Activated CD8-positive, alpha-beta memory T cell treated with anti-CD3 and anti-CD28 coated beads for 1 hour (primary cell): ENCODE measurements at places on chromosomes 13 and 19.

- DNase-seq: no peak
Measured at GRCh38 chr19:48569814-48570213, 17.8 kb downstream of the SULT2B1 start.

DNA sequence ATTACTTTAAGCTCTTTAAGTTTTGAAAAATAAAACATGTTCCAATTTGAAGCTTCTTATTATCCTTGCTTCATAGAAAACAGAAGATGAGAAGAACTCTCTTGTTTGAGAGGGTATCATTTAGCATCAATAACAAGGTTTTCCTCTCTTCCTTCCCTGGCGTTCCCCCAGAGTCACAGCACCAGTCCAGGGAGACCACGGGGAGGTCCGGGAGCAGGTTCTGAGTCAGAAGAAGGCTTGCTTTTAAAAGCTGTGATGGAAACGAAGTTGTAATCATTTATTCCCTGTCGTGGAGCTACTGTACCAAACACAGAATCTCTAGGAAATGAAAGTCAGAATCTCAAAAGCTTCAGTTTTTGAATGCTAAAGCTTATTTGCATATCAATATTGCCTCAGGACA, 174.0 kb upstream of the LSM14A start:
- no peak for DNase-seq

DNA sequence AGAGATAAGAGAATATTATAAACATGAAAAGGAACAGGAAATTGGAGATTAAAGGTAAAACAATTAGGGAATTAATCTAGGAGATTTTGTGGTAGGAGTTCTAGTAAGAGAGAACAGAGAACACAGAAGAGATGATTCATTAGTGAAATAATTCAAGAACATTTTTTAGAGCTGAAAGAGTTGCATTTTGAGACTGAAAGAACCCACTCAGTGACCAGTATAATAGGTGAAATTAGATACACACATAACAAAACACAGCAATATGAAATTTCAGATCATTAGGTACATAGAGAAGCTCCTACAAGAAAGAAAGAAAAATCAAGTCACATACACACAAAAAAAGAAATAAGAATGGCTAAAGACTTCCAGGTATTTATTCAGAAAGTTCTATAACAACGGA, 144.0 kb downstream of the CYSLTR2 start:
- no peak for DNase-seq

DNA sequence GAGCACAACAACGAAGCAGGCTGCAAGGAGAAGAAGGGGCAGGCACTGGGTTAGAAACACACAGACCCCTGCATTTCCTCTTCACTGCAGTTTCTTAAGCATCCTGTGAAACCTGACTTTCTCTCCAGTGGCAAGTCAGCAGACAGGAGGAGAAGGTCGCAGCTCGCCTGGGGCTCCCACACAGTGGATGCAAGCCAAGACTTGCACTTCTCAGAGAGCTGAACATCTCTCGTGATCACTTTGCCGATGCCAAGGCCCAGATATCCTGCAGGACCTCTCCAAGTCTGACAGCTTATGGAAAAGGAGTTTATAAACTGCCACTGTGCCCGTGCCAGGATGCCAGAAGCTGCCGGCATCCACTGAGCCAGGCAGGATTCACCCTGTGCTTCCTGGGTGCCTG, 18.4 kb downstream of the TMEM272 start:
- DNase-seq: no peak

DNA sequence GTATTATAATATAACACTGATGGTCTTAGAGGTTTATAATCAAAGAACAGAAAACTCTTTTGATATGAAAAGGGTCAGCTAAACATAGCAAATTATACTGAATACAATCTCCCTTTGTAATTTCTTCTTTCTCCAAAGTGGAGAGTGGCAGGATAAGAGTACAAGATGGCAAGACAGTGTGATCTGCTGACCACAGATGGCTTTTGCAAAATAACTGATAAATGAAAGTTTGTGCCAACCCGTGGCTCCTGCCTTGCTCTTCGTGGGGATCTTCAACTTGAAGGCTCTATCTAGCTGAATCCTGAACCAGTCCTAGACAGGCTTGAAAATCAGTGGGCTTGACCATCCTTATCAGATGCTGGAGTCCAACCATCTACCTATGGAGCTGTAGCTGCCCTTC, 185.7 kb downstream of the VWA8 start:
- no peak for DNase-seq
